Left ventricle myocardium inferior (tissue), 1 donor: ENCODE measurements at places on chromosomes 3 and 15. TPM values are rescaled to one million over a fixed set of nuclear protein-coding genes. Genes with fewer than 3 reads are reported as not detected.
A peak's percentile ranks its signal among the peaks of the same experiment; 100 is the strongest.

DNA sequence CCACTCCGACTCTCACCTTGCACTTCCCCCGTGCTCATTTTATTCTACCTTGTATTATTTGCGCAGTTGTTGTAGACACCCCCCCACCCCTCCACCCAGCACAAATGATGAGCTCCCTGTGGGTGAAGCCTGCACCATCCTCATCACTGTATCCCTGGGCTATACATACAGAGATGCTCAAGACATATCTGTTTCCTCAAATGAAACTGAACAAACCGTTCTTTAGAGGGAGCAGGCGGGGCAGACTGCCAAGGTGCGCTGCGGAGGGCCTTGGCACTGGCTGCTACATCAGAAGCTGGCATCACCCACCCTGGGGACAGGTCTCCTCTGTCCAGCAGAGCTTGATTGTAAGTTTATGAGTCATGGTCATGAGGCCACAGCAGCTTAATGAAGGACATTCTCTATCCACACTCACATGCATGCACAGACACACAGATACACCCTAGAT is 29.0 kb downstream of the ADCY5 start:
- DNase-seq, result peak; percentile 77

GRCh38 chr15:23912191-23912590 is 225.1 kb upstream of the NDN start:
- no peak for DNase-seq

DNA sequence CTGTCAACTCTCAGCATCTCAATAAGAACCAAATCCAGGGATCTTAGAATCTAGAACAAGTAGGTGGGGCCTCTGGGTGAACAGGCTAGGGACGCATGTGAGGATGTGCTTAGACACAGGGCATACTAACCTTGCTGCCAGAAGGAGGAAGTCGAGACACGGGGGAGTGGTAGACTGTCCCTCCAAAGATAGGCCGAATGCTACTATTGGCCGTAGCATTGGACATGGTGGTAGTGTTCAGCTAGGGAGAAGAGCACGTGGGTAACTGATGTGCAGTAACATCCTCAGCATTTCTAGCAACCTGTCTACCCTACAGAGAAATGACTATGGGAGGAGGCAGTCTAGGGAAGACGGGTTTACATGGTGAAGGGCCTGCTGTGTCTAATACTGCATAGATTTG is 15.6 kb downstream of the RCCD1 start:
- no peak for DNase-seq

- DNase-seq, result peak; percentile 59
Observed at GRCh38 chr15:85800478-85801123, 5.9 kb upstream of the KLHL25 start.

DNA sequence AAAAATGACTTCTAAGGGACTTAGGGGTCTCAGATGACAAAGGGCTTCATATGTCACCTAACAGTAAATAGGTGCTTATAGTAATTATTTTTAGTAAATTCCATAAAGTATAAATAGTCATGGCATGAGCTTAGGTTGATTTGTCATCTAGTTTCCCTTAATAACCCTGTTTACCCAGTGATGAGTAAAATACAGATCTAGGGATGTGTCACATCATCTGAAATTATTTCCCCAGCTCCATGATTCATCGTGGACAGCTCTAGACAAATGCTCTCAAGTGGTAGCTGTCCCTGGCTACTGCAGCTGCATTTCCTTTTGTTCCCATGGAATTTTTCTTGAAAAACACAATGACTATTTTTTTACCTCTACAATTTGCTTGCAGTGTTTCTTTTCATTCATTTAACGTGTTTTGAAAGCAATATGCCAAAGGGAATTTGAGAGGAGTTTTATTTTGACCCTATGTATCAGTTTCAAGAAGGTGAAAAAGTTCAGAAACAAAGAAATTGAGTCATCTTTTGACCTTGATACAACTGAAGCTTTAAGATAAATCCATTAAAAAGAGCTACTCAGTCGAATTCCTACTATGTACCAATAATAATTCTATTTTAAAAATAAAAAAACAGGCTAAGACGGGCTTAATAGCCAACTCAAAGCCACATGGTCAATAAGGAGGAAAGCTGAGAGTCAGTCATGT is 241.6 kb downstream of the KCNMB2 start:
- no peak for DNase-seq

GRCh38 chr3:179348325-179349013 is 960 bp downstream of the MFN1 start:
- DNase-seq, result no peak

DNA sequence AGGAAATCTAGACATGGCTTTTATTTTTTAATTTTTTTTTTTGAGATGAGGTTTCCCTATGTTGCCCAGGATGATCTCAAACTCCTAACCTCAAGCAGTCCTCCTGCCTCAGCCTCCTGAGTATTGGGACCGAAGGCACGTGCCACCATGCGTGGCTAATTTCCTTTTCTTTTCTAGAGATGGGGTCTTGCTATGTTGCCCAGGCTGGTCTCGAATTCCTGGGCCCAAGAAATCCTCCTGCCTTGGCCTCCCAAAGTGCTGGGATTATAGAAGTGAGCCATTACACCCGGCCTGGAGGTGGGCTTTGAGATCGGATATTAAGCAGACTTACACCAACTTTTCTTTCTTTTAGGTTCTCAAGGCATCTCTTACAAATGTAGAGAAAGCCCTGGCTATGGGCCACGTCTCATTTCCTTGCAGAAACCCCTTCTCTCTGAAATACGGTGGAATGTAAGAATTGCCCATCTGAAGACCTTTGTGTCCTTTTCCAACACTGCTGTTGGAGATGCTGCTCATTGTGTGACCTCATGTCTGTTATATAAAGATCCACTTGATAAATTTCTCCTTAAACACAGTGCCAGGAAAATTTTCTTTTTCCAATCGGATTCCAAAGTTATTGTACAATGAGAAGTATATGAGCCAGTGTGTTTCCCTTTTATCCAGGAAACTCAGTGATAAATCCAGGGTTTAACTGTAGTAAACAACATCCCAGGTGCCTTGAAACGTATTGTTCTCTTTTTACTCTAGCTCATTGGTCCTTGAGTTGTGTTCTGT is 36.8 kb upstream of the CFAP161 start:
- DNase-seq, result no peak

GRCh38 chr3:37054370-37054769 is 61.1 kb downstream of the MLH1 start:
- DNase-seq, result no peak

GRCh38 chr3:153150991-153151390 is 11.0 kb upstream of the RAP2B start:
- no peak for DNase-seq

DNA sequence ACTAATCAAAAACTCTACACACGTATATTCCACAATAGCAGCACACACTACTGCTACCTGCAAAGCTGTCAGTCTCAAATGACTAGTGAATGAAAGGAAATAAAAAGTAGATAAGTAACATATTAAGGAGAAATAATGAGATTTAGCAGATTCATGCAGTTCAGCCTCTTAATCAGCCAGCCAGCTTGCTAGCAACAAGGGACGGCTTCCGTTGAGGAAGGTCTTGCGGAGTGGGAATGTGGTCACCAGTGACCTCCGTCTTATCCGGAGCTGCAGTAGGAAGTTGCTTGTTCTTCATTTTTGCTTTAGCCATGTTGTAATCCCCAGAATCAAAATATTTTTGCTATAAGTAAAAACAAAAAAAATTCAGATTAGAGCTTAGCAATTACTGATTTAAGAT is 17.1 kb downstream of the ARPP19 start:
- no peak for DNase-seq

GRCh38 chr15:74245342-74245931 is 9.3 kb downstream of the CCDC33 start:
- no peak for DNase-seq

DNA sequence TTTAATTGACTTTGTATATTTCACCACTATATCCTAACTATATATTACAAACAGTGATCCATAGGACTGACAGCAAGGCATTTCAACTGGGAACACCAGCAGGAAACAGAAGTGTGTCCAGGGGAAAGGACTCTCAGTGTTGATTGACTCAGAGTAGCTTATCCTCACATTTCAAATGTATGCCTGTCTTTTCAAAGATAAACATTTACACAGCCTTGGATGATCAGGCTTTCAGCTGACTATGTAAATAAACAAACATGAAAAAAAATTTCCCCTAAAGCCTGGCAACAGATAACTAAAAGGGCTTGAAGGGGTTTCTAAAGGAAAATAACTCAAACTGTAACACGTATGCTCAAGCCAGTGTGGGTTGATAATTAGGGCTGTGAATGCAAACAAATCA is 321.8 kb downstream of the TBC1D5 start:
- no peak for DNase-seq

DNA sequence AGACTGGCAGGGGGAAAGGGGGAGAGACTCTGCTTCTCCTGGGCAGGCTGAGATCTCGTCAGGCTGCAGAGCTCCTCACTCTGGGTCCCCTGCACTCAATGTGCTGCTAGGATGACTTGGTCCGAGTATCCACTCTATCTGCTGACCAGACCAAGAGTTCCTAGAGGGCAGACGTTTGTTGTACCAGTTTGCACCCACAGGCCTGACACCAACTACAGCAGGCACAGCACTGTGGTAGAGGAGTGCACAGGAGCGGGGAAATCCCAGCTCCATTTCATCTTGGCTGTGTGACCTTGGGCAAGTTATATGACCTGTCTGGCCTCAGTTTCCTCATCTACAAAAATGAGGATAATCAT is 29.0 kb downstream of the CCDC12 start:
- no peak for DNase-seq

DNA sequence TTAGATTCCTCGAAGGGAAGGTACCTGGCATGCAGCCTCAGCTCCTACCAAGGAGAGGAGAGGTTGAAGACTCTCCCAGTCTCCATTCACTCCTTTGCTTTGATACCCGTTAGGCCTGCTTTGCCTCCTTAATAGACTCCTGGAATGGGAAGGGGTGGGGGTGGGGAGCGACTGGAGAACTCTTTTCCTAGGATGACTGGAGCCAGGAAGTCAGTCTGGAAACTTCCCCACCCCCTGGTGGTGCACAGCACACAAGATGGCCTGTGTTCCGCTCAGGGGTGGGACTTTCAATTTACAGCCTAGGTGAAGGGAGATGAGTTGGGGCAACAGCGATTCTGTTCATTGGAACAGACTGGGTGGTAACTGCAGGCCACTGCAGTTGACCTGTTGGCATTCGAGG is 21.4 kb upstream of the CELF6 start:
- DNase-seq, result no peak

DNA sequence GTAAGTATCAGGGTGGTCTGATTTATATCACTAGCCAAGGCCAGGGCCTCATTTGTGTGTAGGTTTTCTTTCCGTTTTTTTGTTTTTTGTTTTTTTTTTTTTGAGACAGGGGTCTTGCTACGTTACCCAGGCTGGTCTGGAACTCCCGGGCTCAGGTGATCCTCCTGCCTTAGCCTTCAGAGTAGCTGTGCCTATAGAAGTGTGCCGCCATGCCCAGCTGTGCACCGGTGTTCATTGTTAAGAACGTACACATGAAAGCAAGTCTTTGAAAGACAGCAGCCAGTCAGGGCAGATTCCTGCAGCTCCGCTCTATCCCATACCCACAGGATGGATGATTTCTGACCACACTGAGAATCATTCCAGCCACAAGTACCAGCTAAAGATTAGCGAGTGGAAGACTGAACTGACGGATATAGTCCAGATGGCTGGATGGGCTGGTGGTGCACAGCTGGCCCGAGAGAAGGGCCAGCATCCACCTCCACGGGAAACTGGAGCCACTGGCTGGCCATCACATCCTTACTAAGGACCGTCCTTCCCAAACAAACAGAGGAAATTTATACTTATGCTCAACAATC is 95.4 kb downstream of the PCSK6 start:
- no peak for DNase-seq

DNA sequence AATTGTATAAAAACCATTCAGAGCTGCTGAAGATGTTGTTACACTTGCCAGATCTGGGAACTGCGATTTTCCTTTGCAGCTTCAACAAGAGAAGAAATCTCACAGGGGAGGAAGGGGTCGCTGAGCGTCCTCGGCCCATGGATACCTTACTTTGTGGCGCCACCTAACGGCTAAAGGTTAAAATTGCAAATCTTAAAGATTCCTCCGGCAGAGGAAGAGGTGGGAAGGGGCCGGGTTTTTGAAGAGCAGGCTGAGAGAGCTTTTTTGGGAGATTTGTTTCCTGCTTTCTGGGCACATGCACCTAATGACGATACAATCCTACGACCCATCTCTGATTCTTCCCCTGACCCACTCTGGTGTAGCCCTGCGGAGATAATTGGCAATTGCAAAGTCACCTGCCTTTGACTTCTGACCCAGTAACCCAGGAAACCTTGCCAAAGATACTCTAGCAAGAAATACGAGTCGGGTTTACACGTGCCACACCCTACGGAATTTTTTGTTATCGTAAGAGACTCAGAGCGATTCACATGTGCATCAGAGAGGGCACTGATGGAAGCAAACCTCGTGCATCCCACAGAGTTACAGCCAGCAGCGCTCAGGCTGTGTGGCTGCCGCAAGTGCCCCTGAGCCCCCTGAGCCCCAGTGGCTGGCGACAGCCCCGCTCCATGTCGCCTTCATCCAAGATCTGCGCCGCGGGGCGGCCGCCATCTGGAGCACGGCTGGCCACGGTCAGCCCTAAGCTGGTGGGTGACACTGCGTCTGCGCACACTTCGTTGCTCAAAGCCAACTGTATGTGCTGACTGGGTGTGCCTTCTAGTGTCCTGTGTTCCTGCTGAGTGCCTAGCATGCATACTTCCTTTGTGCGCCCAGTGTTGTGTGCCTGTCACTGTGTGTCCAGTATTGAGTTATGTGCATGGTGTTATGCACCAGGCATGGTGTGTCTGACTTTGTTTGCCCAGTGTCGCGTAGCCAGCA is 55.2 kb upstream of the CHRNA7 start:
- DNase-seq, result no peak

DNA sequence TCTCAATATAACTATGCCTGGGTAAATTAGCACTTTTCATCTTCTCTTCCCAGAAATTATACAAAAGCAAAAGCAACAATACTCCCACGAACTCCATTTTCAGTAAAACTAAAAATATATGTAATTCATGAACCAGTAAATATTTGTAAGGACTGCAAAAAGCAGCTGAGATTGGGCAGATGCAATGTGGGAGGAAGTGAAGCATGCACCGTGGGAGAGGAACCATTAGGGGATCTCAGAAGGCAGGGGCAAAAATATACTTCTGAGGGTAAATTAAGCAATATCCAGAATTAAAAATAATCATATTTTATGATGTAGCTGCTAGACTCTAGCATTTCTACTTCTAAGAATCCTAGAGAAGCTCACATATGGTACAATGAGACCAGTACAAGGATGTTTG is 20.2 kb downstream of the CFAP91 start:
- no peak for DNase-seq

CELF6 gene
- 1.5 TPM for total RNA-seq

HES1 gene
- total RNA-seq, result 13.4 TPM

PDZRN3 gene
- total RNA-seq, result 114 TPM

ACP3 gene
- total RNA-seq, result 1.3 TPM

IFRD2 gene
- 54.9 TPM for total RNA-seq
